ENCODE measurements at places on chromosomes 12 and 14.

GRCh38 chr14:53285821-53286220 lies 132.7 kb upstream of the DDHD1 start:
- DNase-seq: no peak

DNA sequence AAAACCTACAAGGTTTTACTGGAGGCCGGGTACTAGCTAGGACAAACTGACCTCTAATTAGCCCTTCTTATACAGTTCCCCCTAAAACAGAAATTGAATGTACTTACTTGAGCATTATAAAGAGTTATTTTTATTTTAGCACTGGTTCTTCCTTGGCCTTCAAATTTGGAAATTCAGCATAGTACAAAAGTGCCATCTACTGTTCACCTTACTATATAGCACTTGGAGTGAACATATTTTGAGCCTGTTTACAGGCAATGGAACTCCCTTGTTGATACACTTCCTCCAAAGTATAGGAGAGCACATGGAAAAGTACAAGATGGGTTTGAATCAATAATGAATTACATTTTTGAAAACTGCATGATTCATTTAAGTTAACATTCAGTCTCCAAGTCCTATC lies 3.9 kb upstream of the POC1B start:
- no peak for DNase-seq

- no peak for DNase-seq
Measured at GRCh38 chr14:21399311-21399870, 15.6 kb upstream of the SUPT16H start.

GRCh38 chr12:131606218-131606901 lies 104.5 kb upstream of the SFSWAP start:
- DNase-seq: no peak

- no peak for DNase-seq
Measured at GRCh38 chr12:55673638-55674037, 34.1 kb downstream of the ITGA7 start.

DNA sequence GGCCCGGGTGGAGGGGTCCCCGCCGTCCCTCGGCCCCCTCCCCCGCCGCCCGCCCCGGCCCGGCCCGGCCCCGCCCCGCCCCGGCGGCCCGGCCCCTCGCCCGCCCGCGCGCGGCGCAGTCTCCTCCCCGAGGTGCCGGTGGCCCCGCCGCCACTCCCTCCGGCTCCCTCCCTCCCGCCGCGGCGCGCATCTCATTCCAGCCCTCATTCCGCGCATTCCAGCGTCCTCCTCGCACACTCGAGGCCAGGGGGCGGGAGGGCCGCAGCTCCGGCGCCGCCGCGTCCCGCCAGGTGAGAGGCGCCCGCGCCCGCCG lies at the start of gene TEAD4:
Gene TEAD4 (plus strand): TSS at position 206 of the 313 bp plus-strand sequence.
- no peak for DNase-seq

GRCh38 chr12:18971932-18972331 lies 157.6 kb upstream of the PLEKHA5 start:
- no peak for DNase-seq

DNA sequence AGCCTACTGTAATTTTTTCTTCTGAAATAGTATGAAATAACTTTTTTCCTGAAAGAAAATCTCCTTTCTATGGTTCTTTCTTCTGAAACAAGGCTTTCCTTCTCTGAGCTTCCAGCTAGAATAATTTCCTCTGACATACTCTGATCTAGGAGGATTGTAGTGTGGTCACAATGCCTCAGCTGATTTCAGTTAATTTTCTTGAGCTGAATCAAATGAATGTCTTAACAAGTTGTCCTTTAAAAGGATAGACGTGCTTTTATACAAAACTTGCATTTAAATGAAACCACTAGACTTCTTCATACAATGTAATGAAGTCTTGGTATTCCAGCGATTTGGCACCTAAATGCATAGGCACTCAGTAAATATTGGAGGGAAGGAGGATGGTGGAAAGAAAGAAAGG lies 94.4 kb downstream of the BICD1 start:
- DNase-seq: no peak

DNA sequence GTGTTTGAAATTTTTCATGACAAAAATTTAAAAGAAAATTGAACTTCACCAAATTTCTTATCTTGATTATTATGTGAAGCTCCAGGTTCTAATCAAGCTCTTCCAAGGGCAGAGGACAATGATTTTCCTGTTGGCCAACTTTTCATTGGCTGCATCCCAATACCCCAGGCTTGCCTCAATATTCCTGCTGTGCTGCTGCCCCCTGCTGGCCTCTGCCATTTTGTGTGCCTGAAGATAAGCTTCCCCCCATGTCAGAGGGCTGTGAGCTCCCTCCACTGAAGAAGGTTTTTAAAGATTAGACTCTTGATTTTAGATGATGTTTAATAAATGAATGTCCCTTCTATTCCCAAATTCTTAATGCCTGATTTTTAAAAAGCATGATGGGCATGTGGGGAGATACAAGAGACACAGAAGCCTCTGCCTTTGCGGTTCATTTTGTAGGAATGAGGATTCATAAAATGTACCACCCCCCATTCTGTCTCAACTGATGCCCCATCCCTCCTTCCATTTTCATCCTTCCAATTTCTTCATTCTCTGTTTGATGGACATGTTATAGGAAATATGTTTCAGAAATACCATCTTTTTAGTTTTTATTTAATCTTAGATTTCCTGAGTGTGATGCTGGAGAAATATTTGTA lies 76.7 kb upstream of the RGS6 start:
- DNase-seq: no peak
